ENCODE measurements at places on chromosomes 5 and 9. TPM values are rescaled to one million over a fixed set of nuclear protein-coding genes. Genes with fewer than 3 reads are reported as not detected.

DNA sequence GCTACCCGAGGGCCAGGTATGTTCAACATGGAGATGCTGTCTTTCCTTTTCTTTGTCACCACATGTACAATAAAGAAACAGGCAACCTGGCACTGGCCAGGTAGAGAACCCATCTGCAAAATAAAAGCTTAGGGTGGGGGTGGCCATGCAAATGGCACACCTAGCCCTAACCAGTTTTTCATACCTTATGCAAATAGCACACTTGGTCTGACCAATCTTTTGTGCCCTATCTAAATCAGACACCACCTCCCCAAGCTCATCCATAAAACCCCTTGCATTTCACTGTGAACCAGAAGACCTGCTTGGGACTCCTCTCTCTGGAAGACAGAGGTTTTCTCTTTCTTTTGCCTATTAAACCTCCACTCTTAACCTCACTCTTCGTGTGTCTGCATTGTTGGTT is 33.9 kb downstream of the JAKMIP2 start:
- no peak for DNase-seq

DNA sequence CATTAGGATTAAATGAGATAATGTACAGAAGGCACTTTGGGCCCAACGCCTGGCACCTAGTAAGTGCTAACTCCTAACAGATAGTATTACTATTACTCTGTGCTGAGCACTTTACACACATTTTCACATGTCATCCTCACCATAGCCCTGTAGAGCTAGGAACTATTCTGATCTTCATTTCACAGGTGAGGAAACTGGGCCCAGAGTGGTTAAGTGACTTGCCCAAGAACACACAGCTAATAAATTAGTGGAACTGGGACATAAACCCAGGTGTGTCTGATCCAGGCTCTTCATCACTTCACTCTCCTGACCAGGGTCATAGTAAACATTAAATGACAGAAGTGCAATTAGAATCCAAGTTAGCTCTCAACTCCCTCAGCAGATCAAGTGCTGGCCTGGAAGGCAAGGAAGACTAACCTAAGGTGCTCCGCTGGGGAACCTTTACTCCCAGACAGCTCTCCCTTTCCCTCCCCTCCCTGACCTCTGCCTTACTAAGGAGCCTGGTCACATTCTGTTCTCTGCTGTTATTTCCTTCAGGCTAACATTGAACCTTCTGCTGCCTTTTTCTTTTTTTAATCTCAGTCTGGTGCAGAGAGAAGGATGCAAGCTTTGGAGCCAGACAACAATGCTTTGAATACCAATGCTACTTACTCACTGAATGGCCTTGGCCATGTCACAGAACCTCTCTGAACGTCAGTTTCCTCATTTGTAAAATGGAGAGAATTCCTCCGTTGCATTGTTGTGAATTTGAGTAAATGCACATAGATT is 4.1 kb upstream of the ADRA1B start:
- peak; percentile 96 for DNase-seq

DNA sequence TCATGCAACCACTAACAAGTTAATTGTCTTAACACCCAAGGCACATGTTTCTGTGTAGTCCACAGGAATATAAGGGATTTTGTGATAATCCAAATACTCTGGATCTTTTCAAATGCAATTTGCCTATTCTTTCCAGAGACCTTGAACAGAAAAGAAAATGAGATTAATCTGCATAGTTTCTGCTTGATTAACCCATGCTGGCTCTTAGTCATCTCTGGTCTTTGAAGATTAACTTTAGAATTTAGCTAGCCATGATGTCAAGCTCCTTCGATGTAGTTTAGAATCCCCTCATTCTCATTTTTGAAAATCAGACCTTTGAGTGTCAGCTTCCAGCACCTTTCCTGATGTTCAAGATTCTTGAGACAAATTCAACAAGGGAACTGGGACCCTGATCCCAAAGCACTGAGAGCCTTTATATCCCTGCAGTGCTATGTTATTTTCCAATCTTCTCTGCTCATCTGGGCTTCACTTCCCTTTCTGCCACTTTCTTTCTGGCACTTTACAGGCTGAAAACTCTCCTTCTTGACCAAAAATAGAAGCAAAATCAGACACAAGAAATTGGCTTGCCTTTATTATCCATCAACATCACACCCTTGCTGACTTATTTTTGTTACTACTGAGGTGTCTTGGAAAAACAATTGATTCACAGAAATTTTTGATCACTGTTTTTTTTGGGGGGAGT is 155.5 kb downstream of the PALM2AKAP2 start:
- DNase-seq: no peak

GRCh38 chr5:170306381-170306831 is 8.8 kb upstream of the LCP2 start:
- no peak for DNase-seq

DNA sequence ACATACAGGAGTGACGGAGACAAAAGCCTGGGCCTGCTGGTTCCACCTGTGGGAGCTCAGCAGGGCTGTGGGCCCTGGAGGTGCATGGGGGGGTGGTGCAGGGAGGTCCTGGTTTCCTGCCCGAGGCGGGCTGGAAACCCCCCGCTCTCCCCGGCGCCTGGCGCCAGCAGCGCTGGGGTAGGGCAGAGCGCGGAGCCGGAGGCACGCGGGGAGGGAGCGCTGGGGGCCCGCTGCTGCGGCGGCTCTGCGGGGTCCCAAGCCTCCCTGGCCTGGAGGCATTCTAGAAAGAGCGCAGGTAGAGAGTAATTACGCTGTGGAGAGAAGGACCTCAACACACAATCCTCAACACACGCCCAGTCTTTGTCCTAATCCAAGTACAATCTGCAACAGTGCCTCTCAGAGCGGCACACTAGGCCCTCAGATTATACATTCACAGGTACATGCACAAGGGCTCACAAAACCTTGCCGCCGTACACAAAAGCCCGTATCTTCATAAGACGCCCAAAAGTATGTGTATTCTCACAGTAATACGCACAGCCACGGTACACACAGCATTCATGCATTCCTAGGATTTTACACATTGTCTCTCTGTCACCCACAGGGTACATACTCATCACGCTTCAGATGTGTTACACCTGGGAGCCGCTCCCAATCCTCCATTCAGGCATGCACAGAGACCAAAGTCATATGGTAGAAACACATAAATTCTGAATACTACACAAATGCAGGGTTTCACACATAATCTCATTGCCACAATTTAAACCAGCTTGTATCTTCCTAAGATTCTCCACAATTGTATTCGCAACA is 2.1 kb upstream of the HAND1 start:
- no peak for DNase-seq

GRCh38 chr5:135140446-135141204 is 106.6 kb upstream of the PITX1 start:
- peak; percentile 48 for DNase-seq

GRCh38 chr9:17776735-17777134 is 197.9 kb downstream of the SH3GL2 start:
- DNase-seq: no peak

DNA sequence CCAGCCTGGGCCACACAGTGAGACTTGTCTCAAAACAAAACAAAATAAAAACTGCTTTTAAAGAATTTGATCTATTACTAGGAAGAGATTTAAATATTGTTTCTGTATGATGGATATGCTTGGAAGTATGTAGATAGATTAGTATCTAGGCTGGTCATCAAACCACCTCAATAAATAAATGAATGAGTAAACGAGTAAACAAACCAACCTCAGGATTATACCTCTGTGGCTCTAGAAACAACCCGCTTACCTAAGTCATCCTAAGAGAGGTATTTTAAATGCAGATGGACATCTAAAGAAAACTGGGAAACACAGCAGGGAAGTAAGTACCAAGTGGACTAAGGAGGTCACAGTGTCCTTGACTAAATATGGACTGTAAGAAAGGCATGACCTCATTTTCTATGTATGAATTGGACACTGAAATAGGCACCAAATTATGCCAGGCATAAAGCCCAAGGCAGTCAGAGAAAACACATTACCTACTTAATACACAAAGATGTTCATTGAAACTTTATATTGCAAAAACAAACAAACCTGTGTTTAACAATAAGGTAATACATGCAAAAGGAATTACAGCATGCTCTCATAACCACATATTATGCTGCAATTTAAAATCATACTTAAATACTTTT is 7.3 kb downstream of the ANKH start:
- DNase-seq: no peak

GRCh38 chr5:39783756-39784421 is 359.1 kb upstream of the DAB2 start:
- no peak for DNase-seq

GRCh38 chr5:37840053-37841034 is 503 bp upstream of the GDNF start:
- peak; percentile 33 for DNase-seq

The PCDHGC4 gene
- total RNA-seq: not detected

The ZDHHC11 gene
- 2.2 TPM for total RNA-seq

The RPL12 gene
- 1,589 TPM for total RNA-seq

The TENT4A gene
- total RNA-seq: 2.8 TPM

The ALDH7A1 gene
- 40.1 TPM for total RNA-seq

The PCDHGA3 gene
- not detected for total RNA-seq

The RASEF gene
- total RNA-seq: 7.0 TPM

Measured in Caki2 (cell line).